ENCODE measurements at places on chromosomes 7 and 10. TPM values are rescaled to one million over a fixed set of nuclear protein-coding genes. Genes with fewer than 3 reads are reported as not detected.

Gene DNAH11
- total RNA-seq = 0.89 TPM

Gene MMP21
- 0.20 TPM for total RNA-seq

Gene NOC3L
- total RNA-seq = 27.5 TPM

Gene TMEM213
- not detected for total RNA-seq

Gene EN2
- total RNA-seq = under 0.01 TPM

Gene ADCY1
- 5.7 TPM for total RNA-seq

GRCh38 chr7:95047291-95047690 is 139.9 kb downstream of the PPP1R9A start:
- DNase-seq = no peak

GRCh38 chr10:32790483-32790882 is 167.5 kb downstream of the ITGB1 start:
- no peak for DNase-seq

- no peak for DNase-seq
These were observed 779 bp upstream of the ADCK2 start for GRCh38 chr7:140671966-140672365.

- no peak for DNase-seq
These were observed 11.6 kb downstream of the ZDHHC6 start for GRCh38 chr10:112434988-112435619.

DNA sequence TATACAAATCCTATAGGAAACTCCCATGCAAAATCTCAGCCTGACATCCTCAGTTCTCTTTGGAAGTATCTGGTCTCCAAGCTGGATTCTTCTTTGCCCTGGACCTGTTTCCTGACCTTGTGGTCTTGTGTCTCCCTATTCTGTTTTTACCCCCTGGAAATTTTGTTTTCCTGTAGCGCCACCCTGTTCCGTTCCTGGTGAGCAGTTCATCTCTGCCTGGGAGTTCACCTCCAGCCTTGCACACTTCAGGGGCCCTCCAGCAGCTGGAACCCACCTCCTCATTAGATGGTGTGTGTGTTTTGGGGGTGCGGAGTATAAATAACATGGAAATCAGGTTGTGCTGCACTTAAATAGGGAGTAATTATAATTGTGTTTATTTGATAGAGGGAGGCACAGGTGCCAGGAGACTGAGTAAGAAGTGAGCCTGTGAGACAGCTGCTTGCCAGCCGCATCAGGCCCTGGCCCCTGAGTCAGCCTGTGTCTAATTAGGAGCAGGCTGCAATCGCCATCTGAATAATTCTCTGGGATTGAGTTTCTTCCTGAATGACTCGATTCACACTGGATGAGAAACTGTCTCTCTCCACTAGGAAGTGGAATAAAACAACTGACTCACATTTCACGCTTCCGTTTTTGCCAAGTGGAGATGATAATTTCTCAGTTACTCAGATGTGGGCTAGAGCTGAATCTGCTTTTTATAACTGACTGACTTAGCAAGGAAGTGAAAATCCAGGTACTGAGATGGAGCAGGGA is 69.4 kb upstream of the HECTD2 start:
- peak; percentile 76 for DNase-seq

DNA sequence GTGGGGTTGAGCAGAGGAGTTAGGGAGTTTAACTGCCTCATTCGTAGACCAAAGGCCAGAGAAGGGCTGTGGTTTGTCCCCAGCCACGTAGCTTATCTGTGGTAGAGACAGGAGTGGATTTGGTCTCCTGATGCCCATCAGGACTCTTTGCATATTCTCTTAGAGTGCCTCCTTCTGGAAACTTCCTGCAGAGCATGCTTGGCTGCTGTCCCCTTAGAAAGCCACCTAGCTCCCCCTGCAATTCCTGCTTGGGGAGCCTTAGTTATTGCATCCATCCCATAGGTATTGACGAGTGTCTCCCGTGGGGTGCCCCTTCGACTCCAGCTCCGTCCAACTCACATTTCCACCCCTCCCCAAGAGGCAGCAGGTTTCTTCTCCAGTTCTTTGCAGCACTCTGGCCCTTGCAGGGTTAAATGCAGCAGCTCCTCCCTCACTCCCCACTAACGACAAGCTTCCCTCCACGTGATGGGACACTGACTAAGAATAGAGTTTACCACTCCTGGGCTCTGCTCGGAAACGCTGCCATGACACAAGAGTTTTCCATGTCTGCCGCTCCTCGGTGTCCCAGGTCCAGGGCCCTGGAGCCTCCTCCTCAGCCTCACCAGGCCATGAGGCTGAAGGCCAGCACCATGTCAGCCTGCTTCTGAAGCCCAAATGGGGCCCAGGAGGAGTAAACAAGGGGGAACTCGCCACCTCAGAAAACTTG is 147.8 kb upstream of the UNC5B start:
- no peak for DNase-seq

DNA sequence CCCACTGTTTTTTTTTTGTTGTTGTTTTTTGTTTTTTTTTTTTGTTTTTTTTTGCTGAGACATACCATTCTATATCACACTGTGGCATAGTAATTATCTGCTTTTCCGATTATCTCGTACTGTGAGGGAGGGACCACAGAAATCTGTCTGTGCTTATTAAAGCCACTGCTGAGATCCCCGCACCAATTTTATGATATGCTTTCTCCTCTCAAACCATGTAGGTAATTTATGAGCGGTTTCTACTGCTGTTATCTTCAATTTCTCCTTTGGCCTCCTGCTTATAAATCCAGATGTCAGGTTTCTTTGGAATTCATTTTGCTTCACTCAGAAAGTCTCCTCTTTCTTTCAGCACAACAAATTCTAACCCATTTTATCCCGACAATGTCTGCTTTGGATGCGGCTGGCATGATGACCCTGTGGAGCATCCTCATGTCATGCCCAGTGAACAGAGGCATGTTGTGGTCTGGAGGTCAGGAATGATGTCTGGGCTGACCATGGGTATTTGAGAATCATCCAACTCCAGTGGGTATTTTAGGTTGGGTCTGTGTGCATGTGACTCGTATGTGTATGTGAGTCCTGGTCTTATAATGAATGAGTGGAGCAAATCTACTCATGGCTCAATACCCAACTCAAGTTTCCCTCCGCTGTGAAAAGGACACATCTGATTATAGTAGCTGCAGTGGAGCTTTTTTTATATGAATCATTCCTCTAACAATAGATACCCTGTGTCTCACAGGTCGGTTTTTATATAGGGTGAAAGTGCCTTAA is 213.4 kb downstream of the GALNT17 start:
- DNase-seq = no peak

GRCh38 chr10:103849880-103850571 is 5.3 kb downstream of the SH3PXD2A start:
- DNase-seq = no peak

DNA sequence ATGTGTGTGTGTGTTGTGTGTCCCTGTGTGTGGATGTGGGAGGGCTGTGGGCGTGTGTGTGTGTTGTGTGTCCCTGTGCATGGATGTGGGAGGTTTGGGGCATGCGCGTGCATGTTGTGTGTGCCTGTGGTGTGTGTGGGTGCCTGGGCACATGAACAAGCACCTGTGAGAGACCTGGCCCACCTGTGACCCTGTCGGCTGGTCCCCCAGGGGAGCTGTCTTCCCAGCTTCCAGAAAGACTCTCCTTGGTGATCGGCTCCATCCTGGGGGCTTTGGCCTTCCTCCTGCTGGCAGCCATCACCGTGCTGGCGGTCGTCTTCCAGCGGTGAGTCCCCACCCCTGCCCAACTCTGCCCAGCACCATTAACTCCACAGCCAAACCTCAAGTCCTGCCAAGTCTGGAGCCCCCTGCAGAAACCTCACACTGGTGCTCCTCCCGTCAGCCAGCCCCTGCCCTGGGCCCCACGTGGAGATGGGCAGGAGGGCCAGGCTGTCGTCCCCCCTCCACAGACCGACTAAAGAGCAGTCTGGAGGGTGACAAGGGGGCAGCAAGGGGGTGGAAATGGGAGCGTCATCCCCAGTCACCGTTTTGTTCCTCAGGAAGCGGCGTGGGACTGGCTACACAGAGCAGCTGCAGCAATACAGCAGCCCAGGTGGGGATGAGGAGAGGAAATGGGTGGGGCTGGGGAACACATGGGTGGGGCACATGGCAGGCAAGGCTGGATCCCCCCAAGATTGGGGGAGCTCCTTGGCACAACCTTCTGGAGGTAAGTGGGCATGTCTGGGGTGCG is 12.7 kb downstream of the EPHB6 start:
- DNase-seq = no peak

- peak; percentile 78 for DNase-seq
These were observed 59.5 kb downstream of the TMEM130 start for GRCh38 chr7:98810153-98810802.

- no peak for DNase-seq
These were observed 4.0 kb downstream of the ZCCHC24 start for GRCh38 chr10:79441433-79441832.

DNA sequence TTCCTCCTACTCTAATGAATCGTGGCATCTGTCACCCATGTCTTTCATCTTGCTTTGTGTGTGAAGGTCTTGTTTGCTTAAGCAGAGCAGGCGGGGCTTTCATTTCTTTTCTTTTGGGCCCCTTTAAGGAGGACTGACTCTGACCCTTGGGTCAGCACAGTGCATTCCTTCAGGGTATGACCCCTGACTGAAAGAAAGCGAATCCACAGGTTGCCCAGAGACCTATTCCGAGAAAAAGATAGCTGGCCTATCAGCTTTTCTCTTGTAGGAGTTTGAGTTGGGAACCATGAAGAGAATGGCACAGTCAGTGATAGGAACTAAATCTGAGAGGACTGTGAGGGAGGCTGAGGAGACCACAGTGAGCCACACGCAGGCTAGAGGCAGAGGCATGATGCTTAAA is 193.2 kb upstream of the CDCA7L start:
- no peak for DNase-seq

- DNase-seq = no peak
These were observed 46.0 kb downstream of the GBF1 start for GRCh38 chr10:102291221-102291905.

GRCh38 chr7:138173548-138173947 is 97.3 kb downstream of the AKR1D1 start:
- no peak for DNase-seq

DNA sequence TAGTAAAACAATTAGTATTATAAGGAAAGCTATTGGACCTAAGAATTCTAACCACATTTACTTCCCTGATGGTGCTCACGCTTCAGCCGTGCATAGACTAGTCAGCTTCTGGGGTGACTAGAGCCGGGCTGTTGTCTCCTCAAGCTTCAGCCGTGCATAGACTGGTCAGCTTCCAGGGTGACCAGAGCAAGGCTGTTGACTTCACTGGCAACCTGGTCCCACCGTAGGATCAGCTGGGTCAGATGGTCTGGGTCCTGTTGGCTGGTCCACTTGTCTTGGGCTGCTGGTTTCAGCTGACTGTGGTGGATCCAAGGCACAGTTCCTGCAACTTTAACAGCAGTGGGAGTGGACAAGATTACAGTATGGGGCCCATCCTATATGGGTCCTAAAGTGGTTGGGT is 99.4 kb downstream of the TRIM24 start:
- no peak for DNase-seq

- DNase-seq = no peak
These were observed 160.5 kb upstream of the FERD3L start for GRCh38 chr7:19305698-19306097.

- DNase-seq = no peak
These were observed 47.0 kb upstream of the CDK1 start for GRCh38 chr10:60731134-60731885.

- no peak for DNase-seq
These were observed 327.4 kb downstream of the CDK14 start for GRCh38 chr7:90923541-90923997.

DNA sequence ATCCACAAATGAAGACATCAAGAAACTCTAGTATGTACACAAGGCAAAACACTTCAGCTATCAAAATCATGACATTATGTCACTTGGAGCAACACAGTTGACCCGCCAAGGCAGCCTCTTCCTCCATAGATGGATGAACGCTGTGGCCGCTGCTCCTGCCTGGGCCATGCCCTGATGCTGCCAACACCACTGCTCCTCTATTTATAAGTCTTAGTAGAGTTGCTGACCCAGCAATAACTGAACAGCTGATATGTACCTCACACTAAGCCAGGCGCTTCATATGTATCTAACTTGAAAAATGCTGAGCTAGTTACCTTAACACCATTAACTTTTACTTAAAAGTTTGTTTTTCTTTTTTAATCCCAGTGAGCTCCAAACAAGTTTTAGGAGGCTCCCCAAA is 131.9 kb downstream of the LYZL1 start:
- DNase-seq = no peak

DNA sequence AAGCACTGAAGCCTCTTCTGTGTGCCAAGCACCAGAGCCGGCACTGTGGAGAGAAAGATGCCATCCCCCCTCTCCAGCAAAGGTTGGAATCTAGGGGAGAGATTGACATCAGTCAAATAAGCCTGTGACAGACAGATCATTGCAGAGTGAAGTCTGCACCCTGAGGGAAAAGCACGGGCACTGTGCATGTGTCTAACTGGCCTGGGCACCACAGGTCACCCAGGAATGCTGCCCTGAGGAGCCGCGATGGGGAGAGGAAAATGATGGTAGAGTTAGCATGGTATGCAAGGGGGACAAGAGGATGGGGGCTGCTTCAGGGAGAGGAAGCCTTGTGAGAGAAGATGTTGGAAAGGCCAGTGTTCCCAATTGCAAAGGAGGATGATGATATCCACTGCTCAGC is 261.0 kb downstream of the GRID1 start:
- DNase-seq = no peak

DNA sequence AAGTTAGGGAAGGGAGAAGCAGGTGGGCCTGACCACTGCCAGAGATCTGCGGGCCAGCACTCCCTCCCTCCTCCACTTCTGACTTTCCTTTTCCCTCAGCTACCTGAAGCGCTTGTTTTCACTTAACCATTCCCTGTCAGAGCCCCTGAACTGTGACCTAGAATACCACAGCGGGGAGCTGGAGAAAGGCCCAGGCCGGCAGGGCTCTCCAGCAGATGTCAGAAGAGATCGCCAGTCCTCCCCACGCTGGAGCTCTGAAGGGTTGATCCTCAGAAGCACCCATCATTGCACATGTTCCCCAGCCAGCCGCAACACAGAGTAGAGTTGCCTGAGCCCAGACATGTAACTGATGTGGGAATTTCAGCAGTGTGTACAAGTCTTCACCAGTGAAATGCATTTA is 44.4 kb upstream of the GAD2 start:
- DNase-seq = no peak

- no peak for DNase-seq
These were observed 95.3 kb upstream of the DNAJB12 start for GRCh38 chr10:72449941-72450441.

- DNase-seq = no peak
These were observed 120.4 kb downstream of the ARHGAP21 start for GRCh38 chr10:24603333-24603732.

Data from skin of body (tissue), 3 donors.